ENCODE measurements at places on chromosomes 12 and 14.

- DNase-seq, result no peak
Observed at GRCh38 chr14:70807898-70808415, 1.4 kb downstream of the MAP3K9 start.

DNA sequence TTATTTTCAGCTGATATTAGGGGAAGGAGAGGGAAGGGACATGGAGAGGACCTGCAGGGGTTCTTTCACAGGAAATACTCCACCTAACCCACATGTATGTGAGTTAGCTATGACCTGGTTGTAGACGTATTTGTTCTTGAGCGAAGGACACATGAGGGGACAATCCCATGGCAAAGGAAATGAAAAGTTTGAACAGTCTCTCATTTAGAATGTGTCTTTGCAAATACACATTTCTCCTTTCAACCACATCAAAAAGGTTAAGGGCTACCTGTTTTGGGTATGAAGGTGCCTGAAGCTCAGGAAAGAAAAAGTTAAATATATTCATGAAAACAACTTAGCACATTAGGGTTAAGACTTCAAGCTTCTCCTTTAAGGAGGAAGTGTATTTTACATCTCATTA, 7.4 kb downstream of the PYGL start:
- no peak for DNase-seq

GRCh38 chr14:72723858-72724530, 169.9 kb downstream of the DPF3 start:
- peak; percentile 4 for DNase-seq

DNA sequence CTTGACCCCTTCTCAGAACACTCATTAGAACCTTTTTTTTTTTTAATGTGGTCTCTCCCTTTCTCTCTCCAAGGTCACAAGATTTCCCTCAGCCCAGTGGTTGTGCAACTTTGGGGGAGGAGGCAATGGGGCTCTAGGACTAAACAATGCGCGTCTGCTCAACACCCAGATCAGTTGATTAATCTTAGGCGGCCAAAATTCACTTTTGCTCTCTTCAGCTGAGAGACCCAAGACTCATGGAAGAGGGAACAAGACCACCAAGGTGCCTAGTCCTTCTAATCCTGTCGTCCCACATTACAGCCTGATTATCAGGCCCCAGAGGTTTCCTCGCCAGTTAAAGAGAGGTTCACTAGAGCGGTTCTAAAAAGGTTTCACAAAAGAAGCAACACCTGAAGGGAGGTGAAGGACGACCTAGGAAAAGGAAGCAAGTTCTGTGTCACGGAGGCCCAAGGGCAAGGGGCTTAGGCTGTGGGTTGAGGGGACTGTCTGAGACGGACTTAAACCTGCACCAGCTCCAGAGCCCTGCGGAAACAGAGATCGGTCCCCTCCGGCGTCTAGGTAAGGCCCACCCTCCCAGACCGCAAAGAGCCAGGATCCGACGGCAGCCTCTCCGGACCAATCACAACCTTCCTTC, 824 bp upstream of the TARBP2 start:
- peak; percentile 67 for DNase-seq

- DNase-seq, result no peak
Observed at GRCh38 chr12:98418357-98419075, 96.9 kb upstream of the TMPO start.

DNA sequence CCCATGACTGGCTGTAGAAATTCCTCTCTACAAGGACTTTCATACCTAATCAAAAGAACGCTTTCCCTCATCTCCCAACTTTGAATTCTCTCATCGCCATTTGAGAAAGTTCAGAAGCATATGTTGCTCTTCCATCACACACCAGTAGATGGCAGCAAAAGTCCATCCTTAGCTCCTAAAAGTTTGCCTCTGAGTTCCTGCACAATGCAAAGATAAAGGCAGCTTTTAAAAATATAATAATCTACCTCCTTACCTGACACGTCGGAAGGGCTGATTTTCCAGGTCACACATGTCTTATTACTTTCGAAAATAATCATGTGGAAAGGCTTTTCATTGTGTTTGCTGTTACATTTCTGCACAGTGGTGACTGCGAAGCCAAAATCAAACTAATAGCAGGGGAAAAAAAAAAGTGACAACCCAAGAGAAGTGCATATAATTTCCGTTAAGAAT, 456.7 kb upstream of the SEL1L start:
- DNase-seq, result peak; percentile 83

- no peak for DNase-seq
Observed at GRCh38 chr14:55973911-55974630, 144.1 kb upstream of the PELI2 start.

GRCh38 chr12:39103552-39104165, 198.3 kb upstream of the CPNE8 start:
- DNase-seq, result peak; percentile 61

- DNase-seq, result no peak
Observed at GRCh38 chr12:11834104-11834812, 184.8 kb downstream of the ETV6 start.

DNA sequence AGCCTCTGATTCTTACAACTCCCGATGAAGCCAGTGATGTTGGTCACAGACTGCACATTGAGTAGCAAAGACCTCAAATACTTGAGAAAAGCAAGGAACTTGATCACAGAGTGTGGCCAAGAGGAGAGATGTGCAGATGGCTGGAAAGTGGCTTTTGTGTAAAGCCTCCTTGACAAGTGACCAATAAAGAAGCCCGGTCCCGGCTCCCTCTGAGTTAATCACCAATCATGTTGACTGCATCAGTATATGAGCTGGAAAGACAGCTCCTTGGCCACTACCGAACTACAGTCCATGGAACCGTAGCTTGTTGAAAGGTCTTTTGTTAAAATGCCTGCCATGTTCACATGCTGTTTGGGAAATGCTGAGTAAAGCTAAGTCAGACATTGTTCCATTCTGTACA, 23.7 kb upstream of the SERPINA6 start:
- no peak for DNase-seq

- no peak for DNase-seq
Observed at GRCh38 chr12:15936751-15937150, 25.6 kb downstream of the DERA start.

DNA sequence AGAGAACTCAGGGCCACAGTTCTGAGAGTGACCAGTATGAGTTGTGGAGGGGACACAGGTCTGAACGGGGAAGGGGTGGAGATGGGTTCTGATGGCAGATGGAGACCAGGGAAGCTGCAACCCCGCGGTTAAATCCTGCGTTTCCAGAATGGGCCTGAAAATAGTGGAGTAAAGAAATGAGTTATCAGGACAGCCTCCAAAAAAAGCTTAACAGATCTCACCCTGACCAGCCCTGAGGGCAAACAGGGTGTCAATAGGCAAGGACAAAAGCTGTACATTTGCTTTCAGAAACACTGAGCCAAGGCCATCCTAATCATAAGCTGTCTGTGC, 555 bp upstream of the RTN1 start:
- no peak for DNase-seq

- DNase-seq, result no peak
Observed at GRCh38 chr12:24025153-24025798, 75.8 kb upstream of the SOX5 start.

DNA sequence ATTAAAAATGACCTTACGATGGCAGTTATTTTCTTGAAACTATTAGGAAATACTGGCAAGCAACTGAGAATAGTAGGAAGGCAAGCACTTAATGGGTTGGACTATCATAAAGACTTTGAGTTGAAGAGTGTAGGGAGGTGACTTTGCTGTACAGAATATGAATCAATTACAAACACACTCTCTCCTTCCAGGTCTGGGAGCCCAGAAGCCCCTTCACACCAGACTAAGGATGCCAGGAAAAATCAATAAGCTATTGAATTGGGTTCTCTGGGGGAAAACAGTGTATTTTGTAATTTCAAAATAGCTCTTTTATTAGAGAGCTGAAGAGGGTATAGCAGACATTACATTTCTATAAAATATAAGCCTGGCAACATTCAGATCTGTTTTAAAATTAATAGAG, 736.4 kb downstream of the NOVA1 start:
- DNase-seq, result no peak

GRCh38 chr12:79934281-79935020, 446 bp downstream of the PPP1R12A start:
- peak; percentile 69 for DNase-seq

GRCh38 chr12:54398995-54399793, 14.7 kb upstream of the ZNF385A start:
- DNase-seq, result peak; percentile 86

- DNase-seq, result no peak
Observed at GRCh38 chr12:19451196-19451595, 11.9 kb downstream of the AEBP2 start.

GRCh38 chr12:33251548-33251947, 188.1 kb downstream of the SYT10 start:
- DNase-seq, result no peak

DNA sequence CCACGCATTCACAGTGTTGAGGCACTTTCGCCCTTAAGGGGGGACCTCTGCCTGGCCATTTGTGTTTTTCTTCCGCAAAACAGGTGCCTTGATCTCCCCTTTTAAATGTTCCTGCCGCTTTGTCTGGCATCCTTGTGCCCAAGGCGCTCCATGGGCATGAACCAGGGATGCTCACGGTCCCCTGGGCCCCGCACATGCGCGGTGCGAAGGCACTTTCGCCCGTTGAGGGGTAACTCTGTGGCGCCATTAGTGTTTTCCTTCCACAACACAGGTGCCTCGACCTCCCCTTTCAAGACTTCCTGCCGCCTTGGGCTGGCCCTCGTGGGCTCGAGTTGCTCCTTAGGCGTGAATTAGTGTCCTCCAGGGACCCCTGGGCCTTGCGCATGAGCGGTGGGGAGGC, 335.5 kb downstream of the ALG10 start:
- DNase-seq, result no peak

DNA sequence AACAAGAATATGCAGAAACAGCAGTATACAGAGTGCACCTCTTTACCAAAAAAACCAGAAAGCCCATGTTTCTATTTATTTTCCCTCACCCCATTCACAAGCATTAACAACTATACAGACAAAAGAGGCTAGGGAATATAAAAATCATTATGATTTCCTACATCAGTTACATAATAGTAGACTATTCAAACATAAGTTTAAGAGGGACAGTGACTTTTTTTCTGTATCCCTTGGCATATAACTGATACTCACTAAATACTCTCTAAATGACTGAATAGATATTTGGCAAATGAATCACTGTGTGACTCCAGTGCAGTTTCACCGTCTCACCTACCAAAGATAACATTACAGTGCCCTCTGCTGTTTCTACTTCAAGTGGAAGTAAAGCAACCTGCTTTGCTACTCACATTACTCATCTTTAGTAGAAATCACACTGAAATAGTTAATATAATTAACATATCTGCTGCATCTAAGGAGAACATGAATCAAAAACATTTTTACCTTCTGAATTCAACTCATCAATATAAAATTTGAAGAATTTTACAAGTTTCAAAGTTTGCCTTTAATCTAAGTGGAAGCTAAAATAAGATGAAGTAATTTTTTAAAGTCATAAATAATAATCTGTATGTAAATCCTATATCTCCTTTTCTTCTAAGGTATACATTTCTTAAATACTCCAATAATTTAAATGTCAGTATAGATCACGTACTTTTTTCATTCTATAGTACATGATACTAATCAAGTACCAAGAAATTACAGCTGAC, 103.8 kb downstream of the OSBPL8 start:
- peak; percentile 43 for DNase-seq

DNA sequence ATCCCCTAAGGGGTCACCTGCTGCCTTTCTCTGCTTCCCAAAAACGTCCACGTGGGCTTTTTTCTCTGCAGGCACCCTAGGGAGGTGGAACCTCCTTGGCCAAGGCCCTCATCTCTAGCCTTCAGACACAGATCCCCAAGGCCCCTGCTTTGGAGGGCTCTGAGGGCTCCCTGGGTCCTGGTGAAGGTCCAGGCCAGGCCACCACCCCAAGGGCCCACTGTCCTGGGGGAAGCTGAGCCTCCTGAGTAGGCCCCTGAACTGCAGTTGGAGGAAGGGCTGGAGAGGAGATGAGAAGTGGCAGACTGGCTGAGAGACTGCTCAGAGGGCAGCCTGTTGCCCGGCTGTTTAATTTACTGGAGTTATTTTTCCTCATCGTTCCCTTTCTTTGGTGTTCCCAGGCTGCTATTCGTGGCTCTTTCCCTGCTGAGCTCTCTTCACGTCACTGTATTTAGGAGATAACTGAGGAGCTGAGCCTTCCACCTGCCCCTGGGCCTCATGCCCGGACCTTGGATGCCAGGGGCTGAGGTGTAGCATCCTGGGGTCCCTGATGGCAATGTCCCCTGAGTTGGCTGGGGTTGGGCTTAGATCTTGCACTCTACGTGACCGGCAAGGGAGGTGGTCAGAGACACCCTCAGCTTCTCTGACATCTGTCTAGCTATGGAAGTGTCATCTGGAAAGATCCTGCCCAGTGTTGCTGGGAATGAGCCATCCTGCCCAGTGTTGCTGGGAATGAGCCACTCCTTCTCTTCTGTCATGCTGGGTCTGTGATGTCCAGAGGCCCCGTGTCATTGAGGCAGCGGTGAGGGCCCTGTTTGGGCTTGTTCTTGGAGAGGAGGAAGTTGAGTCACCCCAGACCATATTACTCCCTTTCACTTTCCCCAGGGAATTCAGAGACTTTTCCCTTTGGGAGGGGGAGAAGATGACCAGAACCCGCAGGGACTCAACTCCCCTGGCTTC, 139.8 kb downstream of the TSPAN9 start:
- no peak for DNase-seq

DNA sequence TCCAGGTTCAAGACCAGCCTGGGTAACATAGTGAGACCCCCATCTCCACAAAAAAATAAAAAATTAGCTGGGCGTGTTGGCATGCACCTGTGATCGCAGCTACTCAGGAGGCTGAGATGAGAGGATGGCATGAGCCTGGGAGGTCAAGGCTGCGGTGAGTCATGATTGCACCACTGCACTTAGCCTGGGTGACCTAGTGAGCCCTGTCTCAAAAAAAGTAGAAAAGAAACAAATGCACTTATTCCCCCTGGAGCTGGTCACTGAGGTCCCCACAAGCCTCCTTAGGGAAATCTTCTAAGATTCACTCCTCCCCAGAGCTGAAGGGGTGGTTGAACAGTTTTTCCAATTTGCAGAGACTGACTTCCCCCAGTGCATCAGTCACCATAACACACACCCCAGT, 1.6 kb downstream of the CD9 start:
- DNase-seq, result no peak

- no peak for DNase-seq
Observed at GRCh38 chr12:4091016-4091743, 182.4 kb upstream of the CCND2 start.

- DNase-seq, result no peak
Observed at GRCh38 chr14:37032863-37033262, 139.5 kb downstream of the SLC25A21 start.
